ENCODE measurements at places on chromosomes 12 and 14.

DNA sequence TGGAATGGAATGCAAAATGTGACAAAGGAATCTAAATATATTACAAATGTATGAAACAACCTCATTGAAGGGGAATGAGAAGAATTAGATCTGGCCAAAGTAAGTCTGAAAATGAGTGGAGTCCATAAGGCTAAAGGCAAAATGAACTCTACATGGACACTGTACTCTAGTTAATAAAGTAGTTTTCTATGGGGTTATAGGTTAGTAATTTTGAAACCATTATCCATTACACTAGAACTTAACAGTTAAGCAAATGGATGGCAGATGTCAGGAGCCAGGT is 222.1 kb downstream of the NUAK1 start:
- DNase-seq: no peak

DNA sequence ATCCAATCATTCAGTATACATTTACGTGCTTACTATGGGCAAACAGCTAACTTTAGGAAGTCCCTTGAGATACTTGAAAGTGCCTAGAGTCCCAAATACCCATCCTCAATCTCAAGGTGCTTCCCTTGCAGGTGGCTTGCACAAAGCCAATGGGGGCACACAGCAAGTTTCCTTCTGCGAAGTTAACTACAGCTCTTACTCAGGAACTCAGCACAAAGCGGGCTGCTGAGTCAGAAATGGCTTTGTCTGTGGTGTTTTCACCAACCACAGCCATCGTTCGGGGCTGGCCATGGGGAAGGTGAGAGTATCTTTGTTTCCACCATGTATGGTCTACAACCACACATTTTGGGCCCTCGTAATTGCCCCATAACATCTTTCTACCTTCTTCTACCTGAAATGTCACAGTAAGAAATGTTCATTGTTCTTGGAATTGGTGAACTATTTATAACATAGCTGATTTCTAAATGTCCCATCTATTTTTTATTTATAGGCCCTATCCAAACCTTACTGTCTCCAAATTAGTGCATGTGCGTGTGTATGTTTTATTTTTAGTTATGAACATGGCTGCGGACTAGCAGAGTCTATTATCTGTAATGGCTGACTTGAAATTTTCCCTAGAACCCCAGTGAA is 13.9 kb downstream of the MFAP5 start:
- DNase-seq: no peak

- DNase-seq: no peak
These were observed 6.9 kb downstream of the FLRT2 start for GRCh38 chr14:85536833-85537190.

- DNase-seq: no peak
These were observed 87.9 kb downstream of the SYNE3 start for GRCh38 chr14:95428557-95428956.

GRCh38 chr14:50677527-50678063 is 9.5 kb upstream of the SAV1 start:
- no peak for DNase-seq

DNA sequence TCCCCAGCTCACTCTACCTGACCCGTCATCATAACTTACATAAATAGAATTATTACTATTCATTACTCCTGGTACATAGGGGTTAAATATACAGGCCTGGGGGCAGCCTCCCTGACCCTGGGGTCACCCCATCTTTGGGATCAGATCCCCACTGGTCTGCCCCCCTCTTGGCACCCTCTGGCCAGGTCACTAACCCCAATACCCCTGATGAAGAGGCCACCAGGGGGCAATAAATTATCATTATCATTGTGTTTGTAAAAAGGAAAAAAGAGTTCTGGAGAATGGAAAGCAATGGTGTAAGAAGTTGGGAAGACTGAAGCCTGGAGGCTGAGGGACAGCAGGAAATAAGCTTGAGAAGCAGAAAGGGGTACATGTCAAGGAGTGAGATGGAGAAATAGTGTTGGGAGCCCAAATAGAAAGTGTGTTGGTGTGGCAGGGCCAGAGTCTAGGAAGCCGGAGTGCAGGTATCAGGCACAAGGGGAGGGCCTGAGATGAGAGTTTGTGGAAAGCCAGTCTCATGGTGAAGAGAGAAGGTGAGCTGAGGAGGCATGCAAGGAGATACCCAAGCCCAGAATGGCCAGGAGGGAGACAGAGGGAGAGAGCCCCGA is 6.1 kb upstream of the AAAS start:
- DNase-seq: no peak

- DNase-seq: no peak
These were observed 1.7 kb downstream of the CYP27B1 start for GRCh38 chr12:57765003-57765697.
